NCI-H69 (cell line): ENCODE measurements at places on chromosomes 13 and 19.

DNA sequence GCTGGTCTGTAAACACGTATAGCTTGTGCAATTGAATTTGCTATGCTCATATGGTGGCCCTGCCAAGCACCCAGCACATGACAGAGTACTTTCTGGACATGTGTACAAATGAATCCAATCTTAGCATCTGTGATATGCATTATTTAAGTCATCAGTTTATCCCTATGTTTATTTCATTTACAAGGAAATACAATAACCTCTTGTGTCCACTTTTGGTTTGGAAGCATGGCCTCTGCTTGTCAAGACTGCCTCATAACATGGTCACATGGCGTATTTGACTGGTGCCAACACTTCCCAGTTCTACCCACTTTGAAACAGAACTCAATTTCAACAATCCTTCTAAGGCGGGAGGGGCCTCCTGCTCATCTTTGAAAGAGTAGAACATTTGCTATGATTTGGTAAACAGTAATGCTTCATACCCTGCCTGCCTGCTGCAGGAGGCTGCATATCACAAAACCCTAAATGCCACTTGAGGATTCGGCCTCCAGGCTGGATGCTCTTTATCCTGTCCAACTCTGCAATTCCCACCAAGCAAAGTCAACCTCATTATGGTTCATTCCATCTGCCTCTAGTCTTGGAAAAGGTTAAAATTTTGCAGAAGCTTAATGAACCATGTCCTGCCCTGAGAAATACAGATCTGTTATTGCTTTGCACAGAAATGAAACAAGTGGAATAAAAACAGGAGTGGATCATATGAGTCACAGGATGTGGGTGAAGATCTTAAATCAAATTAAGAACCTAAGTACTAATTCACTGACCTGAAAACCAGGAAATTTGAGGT is 151.3 kb downstream of the CYSLTR2 start:
- no peak for DNase-seq

GRCh38 chr19:46736531-46737297 is 9.1 kb upstream of the FKRP start:
- no peak for DNase-seq

GRCh38 chr19:16247353-16248182 is 49.9 kb downstream of the AP1M1 start:
- peak; percentile 71 for DNase-seq

GRCh38 chr19:46254776-46255175 is 25.2 kb downstream of the IGFL1 start:
- DNase-seq = no peak

DNA sequence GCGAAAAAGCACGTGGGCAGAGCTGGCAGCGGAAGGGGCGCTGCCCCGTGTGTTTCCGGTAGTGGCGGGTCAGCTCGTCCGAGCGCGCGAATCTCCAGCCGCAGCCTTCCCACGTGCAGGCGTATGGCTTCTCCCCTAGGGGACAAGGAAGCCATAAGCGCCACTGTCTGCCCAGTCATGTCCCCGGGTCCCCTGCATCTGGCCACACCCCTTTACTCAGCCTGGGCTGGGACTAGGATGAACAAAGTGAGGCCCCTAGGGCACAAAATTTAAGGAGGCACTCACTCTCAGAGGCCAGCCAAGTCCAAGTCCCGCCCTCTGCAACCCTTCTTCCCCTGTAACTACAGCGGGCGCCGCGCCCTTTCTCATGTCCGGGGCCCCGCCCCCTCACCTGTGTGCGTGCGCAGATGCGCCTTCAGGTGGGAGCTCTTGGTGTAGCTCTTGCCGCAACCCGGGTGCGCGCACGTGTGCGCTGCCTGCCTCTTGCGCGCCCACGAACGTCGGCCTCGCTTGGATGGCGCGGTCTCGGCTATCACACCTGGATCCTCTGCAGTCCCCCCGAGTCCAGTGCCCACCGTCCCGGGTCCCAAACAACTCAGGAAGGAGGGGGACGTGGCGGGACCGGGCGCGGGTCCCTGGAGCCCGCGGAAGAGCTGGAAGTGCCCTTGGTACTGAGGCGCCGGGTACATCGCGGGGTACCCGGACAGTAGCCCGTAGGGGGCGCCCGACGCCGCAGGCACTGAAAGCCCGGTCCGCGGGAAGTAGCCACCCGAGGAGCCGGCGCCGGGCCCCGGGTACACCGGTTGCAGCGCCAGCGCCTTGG is 1.9 kb downstream of the KLF1 start:
- peak; percentile 99 for DNase-seq

DNA sequence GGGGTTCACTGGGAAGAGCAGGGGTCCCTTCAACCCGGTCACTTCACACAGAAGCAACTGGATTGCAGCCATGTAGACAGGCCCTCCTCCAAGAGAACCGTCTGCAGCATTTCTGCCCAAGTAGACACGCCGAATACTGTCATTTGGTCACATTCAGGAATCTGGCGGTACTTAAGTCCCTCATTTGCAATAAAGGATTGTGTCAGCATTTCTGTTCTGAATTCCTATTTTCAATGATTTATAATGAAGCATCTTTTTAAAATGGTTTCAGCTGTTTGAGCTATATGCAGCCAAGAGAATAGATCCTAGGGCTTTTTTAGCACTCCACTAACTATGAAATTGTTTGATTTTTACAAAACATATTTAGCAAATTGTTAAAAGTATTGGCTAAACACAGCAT is 143.5 kb upstream of the SOX1 start:
- DNase-seq = no peak

- DNase-seq = no peak
Observed at GRCh38 chr19:37513397-37513796, 6.7 kb downstream of the ZNF793 start.

DNA sequence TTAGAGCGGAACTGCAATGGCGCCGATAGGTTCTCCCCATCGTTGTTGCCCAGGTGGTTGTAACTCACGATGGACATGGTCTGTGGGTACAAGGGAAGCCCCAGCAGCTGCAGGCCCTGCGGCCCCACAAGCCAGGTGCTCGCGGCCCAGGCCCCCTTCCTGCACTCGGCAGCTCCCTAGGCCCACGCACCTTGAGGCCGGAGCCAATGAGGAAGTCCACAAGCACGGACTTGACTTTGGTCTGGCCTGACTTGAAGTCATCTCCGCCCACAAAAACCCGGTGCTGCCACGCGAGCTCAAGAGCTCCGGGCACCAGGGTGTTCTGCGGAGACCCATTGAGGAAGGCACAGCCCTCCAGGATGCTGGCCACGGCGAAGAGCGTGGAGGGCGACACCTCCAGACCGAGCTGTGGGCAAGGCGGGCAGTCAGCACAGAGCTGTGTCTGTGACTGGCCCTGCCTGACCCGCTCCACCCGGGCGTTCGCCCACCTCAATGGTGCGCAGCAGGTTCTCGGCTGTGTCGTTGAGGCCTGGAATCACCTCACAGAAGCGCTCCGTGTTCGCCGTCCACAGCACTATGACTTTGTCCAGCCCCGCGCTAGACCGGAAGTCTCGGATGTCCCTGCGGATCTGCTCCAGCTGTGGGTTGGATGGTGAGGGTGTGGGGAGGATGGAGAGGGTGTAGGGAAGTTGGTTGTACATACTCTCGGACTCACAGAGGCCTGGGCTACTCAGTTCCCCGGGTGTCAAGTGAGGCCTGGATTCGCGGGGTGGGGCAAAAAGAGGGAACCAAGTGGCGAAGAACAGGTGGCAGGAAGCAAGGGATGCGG is 1.9 kb downstream of the ISYNA1 start:
- no peak for DNase-seq

DNA sequence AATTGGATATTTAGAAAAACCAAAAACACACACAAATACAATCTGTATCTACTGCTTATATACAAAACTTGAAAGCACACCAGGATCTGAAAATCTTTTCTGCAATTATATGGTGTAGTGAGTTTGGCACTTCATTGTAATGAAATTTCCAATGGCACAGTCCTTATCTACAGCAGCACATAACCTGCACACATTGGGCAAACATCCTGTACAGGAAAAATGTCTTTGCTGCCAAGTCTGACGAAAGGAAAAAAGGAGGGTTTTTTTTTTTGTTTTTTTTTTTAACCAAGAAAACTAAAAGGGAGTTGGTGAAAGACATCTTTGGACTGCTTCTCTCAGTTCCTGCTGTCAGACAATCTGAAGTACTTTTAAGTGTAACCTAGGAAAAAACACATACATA is 107.8 kb downstream of the FOXO1 start:
- DNase-seq = no peak

DNA sequence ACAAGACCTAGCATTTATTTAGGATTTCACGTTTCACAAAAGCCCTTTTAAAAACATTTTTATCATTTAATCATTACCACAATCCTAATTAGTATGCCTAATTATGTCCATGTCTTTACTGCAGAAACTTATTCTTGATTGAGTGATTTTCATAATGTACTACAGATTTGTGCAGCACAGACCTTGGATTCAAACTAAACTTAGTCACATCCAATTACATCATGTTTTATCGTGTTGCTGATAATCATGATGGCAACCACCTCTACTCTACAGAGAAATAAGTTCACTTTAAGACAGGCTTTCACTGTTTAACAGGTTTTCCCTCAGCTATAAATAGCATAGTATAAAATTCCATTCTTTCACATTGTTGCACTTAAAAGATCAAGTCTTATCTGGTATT is 240.9 kb upstream of the RFC3 start:
- no peak for DNase-seq

GRCh38 chr13:27825072-27825471 is 32.8 kb downstream of the GSX1 start:
- no peak for DNase-seq

- DNase-seq = no peak
Observed at GRCh38 chr13:103941506-103942140, 875.4 kb upstream of the SLC10A2 start.

DNA sequence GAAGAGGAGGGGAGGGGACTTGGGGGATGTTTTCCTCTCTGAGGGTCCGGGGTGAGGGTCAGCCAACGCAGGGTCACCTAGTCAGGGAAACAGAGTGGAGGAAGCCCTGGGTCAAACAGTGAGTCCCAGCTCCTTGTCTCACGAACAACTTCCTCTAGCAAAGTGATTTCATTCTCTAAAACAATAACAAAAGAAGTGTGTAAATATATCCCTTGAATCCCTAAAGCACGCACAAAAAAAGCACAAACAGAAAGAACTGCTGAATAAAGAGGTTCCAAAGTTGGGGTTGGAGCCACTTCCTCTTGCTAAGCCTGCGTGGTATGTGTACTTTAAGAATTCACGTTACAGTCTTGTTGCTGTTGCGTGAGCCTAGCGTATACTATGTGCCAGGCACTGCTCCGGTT is 1.5 kb upstream of the C5AR2 start:
- no peak for DNase-seq

DNA sequence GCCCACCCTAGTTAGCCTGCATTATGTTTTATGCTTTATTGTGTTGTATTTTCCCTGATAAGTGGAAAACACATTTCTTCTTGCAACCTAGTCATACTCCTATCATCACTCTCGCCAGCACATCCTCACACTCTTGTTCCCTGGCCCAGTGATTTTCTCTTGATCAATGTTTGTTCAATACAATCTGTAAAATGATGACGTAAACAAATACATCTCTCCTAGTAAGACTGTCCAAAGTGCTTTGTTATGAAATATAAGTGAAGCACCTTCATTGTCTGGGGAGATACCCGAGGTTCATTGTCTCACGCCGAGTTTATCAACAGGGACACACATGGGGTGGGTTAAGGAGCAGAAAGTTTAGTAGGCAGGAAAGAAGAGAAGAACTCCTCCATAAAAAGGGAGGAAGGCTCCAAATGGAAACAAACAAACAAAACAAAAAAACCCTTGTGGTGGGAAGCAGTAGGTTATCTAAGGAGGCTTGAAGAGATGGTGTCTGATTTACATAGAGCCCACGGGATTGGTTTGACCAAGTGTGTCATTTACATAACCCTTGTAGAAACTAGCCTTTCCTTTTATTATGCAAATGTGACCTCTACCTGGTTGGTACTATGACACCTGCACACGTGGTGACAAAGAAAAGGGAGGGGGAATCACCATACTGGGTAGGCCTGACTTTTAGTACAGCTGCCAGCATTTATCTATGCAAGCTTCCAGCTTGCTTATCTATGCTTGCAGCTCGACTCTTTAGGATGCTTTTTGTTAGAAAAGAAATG is 1317.9 kb upstream of the SPRY2 start:
- peak; percentile 4 for DNase-seq

GRCh38 chr13:27965740-27966640 is 3.1 kb downstream of the CDX2 start:
- DNase-seq = peak; percentile 8

DNA sequence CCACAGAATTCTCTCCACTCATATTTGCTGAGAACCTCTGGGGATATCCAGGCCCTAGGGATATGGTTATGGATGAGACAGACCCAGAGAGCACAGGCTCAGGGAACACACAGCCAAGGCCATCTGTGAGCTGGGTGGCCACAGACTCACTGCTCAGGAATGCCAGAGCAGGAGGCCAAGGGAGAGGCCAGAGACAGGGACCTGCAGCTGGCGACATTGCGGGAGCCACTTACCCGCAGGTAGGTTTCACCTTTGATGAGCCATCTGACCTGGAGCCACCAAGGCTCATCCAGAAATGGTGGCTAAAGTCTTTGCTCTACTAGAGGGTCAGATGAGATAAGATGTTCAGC is 29.4 kb downstream of the CCNE1 start:
- DNase-seq = no peak

- no peak for DNase-seq
Observed at GRCh38 chr13:113849546-113849945, 14.3 kb downstream of the GAS6 start.

GRCh38 chr13:98825659-98826058 is 73.2 kb upstream of the SLC15A1 start:
- DNase-seq = no peak

GRCh38 chr13:111924678-111925075 is 142.3 kb upstream of the SOX1 start:
- no peak for DNase-seq

GRCh38 chr13:34942732-34943435 is 814 bp downstream of the NBEA start:
- DNase-seq = peak; percentile 83

DNA sequence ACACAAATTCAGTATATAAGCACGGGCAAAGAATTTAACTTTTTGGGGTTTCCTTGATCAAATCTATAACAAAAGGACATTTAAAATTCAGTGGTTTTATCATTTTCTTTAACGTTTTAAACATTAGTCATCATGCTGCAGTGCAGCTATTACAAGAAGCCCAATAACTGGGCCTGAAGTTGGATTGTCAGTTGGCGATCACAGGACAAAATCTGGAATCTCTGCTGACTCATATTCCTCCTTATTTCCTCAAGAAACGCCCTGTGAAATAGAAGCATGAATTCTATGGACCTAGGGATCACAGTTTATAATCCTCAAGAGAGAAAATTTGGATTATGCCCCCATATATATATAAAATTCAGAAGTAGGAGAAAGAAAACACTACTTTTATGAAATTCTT is 971.6 kb upstream of the MIR17HG start:
- DNase-seq = no peak

- no peak for DNase-seq
Observed at GRCh38 chr19:41870401-41870873, 6.6 kb upstream of the CD79A start.
